HT1080 (cell line): ENCODE measurements at places on chromosomes 11 and 22.

- no peak for DNase-seq
These were observed 836 bp downstream of the SPON1 start for GRCh38 chr11:13963169-13963948.

DNA sequence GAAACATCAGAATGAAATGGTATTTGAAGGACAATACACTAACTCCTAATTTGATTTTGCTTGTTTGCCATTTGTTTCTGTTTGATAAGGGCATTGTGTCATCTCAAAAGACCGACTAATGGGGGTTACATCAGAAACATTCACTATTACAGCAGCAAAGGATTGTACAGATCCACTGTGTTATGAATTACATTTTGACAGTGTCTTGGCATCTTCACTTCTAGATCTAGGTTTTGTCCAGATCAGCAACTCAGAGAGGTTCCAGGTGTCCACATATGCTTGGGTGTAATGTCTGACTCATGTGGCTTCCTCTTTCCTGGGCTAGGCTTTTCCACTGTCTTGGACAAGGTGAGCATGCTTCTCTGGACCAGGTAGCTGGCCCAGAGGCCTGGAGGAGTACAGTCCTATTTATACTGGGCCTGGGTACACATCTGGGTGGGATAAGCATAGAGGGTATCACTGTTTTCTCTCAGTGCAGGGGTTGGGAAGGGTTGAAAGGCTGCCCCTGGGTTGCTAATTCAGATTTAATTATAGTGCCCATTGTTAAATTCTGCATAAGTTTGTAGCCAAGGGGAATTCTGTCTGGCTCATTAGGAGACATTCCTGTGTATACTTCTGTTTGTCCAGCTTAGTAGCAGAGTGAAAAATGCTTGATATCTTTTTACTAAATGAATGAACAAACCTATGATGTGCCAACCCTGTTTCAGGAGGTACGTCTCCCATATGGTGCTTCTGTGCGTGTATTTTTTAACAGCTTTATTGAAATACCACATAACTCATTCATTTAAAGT lies 23.8 kb downstream of the DDI1 start:
- DNase-seq, result no peak

DNA sequence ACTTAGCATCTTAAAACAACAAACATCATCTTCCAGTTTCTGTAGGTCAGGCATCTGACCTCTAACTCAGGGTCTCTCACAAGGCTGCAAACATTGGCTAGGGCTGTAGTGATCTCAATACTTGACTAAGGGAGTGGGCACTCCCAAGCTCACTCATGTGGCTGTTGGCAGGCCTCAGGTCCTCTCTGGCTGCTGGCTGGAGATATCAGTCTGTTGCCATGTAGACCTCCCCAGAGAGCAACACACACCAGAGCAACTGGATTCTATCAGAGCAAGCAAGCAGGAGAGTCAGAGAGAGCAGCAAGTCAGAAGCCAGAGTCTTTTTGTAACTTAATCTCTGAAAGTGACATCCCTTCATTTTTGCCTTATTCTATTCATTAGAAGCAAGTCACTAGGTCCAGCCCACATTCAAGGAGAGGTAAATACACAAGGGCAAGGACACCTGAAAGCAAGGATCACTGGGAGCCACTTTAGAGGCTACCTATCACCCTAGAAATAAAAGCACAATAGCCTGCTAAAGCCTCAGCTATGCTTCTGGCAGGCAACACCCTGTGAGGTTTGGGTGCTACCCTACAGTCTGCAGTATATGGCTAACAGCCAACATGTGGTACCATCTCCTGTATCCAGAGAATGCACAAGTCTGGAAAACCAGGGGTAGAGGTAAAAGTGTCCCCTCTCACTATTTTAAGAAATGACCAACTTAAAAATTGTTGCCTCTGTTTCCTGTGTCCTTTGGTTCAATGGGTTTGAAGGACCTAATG lies 33.5 kb upstream of the CD44 start:
- no peak for DNase-seq

GRCh38 chr11:69213316-69213715 lies 57.6 kb downstream of the SMIM38 start:
- DNase-seq, result peak; percentile 28
